ENCODE measurements at places on chromosomes 4 and X.

DNA sequence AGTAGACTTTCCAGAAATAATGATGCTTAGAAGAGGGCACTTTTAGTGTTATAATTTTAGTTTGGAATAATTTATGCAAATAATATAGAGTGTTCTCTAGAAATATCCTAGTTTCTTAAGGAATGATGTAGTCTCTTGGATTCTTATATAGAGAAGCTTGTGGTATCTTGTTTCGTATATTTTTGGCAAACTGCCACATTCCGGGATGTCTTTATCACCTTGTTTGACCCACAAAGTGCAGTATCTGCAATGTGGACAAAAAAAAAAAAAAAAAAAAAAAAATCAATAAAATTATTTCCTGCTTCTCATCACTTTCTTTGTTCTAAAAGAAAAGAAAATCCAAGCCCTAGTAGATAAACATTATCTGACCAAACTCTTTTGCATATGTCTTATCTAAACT lies 1577.7 kb upstream of the TENM3 start:
- DNase-seq, result no peak

GRCh38 chr4:158446106-158446505 lies 75.6 kb upstream of the RXFP1 start:
- no peak for DNase-seq

DNA sequence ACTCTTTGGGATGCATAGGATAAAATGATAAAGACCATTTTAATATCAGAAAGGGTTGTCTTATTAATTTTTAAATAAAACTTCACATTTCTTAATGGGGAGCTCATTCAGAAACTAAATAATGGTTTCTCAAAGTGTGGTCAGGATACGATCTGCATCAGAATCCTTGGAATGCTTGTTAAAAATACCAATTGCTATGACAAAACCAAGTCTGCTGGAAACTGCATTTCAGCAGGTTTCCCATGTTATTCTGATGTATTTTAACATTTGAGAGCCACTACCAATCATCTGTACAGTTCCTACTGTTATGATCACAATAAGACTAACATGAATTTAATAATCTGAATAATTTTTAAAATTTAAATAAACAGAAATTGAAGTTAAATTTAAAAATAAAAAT lies 115.1 kb downstream of the SOWAHB start:
- no peak for DNase-seq

DNA sequence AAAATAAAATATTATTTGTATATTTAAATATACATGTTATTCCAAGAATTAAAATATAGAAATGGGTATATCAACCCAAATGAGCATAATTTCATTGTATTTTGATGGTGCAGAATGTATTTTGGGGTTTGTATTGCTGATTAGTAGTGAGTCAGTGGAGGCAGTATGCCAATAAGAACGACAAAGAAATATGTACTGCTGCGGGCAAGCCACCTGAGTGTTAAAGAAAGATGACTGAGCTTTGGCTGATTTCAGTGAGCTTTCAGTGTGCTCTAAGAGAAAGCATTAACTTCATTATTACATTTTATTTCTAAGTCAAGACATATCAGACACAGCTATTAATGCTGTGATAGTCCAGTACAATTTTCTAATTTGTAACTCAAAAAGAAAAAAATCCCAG lies 297.8 kb downstream of the ANK2 start:
- DNase-seq, result no peak

- no peak for DNase-seq
These were observed 11.6 kb downstream of the FGA start for GRCh38 chr4:154578919-154579318.

GRCh38 chr4:107071108-107071507 lies 35.0 kb upstream of the DKK2 start:
- no peak for DNase-seq

- no peak for DNase-seq
These were observed 48.8 kb upstream of the AFAP1 start for GRCh38 chr4:7988437-7988836.

DNA sequence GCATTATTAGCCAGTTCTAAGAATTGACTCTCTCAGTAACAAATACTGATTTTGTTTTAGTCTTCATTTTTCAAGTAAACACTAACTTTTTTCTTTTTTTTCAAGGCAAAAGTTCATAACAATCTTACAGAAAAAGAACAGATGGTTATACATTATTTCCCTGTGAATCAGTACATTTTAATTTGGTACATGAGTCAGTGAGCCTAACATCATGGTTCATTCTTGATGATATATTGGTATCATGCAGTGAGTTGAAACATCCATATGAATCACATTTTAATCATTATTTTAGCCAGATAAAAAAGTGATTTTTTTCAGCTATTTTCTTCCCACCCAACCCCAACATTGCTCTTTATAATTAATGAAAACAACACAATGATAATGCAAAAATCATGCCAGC lies 184.3 kb upstream of the TACR3 start:
- no peak for DNase-seq

DNA sequence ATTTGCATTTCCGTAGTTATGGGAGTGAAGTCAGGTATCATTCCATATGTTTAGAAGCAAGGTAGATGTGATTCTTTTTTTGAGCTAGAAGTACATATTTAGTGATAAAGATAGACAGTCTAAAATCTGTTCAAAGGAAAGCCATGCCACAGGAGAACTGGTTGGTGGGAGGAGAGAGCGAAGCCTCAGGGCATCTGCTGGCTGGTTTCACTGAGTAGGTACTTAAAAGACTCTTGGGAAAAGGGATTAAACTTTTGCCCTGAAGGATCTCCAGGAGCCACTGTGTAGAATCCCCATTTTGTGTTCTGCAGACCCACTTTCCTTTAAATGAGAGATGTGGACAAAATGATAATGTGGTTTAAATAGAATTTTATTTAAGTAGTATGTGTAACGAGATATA lies 89.6 kb downstream of the SHROOM2 start:
- no peak for DNase-seq

- peak; percentile 1 for DNase-seq
These were observed 219.1 kb upstream of the AMOT start for GRCh38 chrX:113059714-113060113.

DNA sequence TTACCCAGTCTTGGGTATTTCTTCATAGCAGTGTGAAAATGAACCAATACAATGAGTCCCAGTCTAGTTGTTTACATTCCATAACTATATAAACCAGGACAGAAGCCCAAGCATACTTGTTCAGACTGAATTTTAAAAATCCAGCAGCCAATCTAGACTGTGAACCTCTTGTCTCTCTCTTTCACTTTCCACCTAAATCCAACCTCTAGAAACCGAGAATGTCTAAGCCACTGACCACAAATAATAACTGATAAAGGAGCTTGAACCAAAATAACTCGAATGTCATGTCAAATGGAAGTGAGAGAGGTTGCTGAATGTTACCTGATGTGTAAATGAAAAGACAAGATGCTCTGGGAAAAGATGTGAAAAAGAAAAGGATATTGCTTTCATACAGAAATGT lies 544.7 kb downstream of the NLGN4X start:
- DNase-seq, result no peak

DNA sequence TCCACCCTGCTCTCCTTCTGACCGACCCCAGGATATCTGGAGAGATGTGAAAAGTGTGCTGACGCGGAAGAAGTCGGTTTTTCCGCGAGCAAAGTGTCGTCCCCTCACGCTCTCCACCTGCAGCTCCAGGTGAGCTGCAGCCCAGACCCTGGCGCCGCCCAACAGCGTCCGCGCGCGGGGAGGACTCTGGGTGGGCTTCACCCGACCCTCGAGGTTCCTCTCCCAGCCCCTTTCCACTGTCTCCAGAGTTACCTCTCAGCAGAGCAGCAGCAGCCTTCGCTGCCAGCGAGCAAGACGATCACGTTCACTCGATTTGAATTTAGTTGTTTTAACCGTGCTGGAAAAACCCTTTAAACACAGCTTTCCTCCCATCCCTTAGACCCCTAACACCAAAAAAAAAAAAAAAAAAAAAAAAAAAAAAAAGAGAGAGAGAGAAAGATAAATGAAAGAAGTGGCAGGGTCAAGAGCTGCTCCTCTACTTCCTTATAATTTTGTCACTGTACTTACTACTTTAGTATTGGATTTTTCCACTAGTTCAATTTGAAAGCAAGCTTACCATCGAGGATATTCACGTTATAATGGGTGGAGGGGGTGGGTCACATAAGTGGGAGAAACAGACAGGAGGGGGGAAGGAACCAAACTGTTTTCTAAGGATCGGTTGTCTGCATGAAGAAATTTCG lies 758 bp upstream of the NR3C2 start:
- no peak for DNase-seq

All from NCI-H510A (cell line).